ENCODE measurements at places on chromosomes 12 and 14.

DNA sequence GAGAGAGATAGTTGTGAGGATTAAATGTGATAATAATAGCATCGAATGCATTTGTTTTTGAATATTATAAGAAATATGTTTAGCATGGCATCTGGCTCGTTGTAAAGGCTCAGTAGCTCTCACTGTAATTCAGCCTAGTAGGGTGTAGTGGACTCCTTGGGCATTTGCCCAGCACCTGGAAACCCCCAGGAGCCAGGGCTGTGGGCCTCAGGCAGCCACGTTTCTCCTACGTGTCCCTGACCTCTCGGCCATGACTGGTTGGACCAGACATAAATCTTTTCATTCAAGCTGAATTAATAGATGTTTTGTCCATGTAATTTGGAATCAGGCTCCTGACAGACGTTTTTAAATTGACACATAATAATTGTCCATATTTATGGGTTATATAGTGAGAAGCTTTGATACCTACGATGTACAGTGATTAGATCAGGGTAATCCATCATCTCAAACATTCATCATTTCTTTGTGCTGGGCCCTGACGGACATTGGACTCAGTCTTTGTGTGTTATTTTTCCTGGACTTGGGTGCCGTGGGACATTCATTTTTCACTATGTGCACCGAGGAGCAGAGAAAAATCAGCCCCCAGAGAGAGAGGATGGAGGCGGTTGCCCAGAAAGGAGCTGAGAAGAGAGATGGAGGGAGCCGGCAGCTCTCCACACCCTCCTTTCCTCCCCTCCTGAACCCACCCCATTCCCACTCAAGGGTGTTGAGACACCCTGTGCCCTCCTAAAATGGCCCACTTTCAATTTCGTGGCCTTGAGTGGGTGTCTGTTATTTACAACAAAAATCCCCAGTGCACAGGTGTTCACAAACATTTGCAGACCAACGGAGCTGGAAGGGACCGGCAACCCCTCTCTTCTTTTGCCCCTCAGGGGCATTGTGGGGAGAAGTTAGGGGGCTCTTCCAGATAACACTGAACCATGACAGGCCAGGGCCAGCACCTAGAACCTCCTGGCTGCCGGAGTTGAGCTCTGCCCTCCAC, 296.4 kb downstream of the DPF3 start:
- no peak for DNase-seq

DNA sequence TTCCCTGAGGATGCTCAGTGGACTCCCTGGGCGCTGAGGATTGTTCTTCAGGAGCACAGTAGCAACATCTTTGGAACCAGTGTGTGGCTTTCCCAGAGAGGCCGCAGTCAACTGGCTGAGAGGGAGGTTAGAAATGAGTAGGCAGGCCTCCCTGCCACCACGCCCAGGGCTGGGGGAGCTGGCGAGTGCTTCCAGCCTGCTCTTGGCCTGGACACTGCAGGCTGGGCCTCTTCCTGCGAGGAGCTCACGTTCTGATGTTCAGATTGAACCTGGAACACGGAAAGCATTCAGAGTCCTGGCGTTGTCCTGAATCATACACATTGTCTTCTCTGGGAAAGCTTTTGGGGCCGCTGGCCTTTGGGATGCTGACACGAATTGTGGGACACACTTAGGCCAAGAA, 15.6 kb downstream of the TSPAN9 start:
- DNase-seq: no peak

- DNase-seq: no peak
These were observed 1.1 kb upstream of the HDAC7 start for GRCh38 chr12:47820631-47821345.

DNA sequence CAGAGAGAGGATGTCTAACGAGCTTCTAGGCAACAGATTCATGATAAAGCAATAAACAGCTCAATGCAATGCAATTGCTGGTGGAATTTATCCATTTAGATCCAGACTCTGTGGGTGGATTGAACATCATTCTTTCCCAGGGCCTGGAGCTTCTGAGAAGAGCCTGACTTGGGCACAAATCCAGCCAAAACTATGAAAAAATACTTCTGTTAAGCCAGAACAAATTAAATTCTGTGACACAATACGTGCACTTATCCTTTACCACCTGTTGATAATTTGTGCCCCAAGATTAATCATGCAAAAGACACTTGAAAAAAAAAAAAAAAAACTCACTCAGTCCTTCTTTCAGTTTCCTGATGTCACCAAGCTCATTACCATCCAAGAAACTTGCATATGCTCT, 446.0 kb upstream of the DCN start:
- no peak for DNase-seq

DNA sequence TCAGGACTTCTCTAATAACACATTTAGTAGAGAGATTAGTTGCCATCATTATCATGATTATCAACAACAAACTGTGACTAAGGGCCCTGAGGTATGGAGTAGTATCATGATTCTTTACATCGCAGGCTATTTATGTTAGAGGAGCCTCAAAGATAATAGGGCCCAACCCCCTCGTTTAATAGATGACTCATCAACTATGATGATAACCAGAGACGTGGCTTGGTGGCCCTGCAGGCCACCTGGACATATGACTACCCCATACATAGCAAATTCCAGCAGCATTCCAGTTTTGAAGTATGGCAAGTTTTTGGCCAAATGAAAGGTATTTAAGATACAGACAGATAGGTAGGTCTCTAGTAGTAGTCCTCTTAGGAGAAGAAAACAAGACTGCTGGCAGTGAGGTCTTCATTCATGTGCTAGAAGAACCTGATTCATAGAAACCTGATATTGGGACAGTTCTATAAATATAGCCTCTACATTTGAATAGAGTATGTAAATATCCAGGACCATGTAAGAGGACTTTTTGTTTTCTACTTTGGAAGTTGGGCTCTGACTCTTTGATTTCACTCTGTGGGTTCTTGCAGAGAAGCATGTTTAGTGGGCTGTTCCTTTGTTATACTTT, 5.6 kb downstream of the RIC8B start:
- peak; percentile 25 for DNase-seq

GRCh38 chr12:47078086-47078395, 1.4 kb upstream of the PCED1B start:
- no peak for DNase-seq

DNA sequence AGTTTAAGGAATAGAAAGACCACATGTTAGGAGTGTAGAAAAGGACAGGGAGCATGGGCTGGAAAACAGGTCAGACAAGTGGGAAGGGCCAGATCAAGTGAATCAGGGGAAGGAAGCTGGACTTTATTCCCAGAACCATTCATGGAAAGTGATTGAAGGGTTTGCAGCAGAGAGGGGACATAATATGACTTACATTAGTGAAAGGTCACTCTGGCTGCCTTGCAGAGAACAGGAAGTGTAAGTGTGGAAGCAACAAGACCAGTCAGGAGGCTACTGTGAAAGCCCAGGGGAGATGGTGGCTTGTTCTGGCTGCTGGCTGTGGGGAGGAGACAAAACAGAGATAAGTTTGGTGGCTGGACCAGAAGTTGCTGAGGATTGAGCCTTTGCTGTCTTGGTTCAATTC, 69.1 kb downstream of the VCPKMT start:
- no peak for DNase-seq

GRCh38 chr12:81492131-81492720, 266.9 kb downstream of the PPFIA2 start:
- no peak for DNase-seq

DNA sequence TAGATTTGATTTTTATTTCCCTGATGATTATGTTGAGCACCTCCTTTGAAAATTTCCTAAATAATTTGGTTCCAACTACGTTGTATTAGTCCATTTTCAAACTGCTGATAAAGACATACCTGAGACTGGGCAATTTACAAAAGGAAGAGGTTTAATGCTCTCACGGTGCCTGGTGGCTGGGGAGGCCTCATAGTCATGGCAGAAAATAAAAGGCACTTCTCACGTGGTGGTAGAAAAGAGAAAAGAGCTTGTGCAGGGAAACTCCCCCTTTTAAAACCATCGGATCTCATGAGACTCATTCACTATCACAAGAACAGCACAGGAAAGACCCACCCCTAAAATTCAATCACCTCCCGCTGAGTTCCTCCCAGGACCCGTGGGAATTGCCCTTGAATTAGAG, 372.3 kb downstream of the RPL10L start:
- DNase-seq: no peak

DNA sequence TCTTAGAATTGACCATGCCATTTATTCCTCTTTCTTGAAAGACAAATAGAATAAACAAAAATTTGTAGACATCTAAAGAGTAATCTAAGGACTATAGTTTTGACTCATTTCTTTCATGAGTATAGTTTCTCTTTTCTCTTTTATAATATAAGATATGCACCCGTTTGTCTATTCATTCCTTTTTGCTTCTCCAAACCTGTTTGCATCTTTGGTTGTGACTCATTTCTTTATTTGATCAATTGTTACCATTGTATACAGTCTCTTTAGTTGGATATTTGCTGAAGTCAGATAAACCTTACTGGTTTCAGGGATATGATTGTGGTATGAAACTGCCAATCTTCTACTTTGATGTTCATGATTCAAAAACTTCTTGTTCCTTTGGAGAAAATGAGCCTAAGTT, 268.7 kb downstream of the FBXL14 start:
- no peak for DNase-seq

DNA sequence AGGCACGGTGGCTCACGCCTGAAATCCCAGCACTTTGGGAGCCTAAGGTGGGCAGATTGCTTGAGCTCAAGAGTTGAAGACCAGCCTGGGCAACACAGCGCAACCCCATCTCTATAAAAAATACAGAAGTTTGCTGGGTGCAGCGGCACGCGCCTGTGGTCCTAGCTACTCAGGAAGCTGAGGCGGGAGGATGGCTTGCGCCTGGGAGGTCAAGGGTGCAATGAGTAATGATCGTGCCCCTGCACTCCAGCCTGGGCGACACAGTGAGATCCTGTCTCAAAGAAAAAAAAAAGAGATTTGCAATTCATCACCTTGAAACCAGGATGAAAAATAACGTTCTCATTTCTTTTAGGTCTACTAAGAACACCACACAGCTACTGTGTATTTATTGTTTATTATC, 4.0 kb downstream of the STX2 start:
- no peak for DNase-seq

DNA sequence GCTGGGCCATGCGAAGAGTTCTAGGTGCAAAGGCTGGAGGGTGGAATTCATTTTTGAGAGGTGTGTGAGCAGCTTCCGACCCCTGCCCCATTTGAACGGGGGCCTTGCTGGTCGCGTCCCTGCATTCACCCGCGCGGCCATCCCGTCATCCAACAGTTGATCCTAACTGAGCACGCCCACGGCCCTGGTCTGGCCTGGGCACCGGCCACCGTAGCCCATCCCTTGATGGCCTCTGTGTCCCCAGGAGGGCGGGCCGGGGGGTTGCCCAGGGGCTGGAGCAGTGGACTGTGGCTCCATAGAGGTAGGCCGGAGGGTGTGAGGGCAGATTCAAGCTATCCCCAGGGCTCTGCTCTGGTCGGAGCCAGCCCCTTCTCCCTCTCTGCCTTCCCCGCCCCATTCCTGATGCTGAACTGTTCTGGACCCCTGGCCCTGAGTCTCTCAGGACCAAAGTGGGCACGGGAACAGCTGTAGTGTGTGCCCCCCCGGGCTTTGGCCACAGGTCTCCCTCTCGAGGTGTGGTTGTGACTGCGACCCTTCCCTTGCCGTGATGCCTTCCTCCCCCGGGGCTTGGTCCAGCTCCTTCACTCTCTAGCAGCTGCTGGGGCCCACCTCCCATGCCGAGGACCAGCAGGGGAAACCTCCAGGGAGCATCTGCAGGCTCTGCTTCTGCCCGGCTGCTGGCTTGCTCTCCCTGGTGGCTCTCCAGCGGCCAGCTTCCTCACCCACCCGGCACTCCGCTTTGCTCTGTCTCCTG, 9.1 kb downstream of the MEG3 start:
- DNase-seq: no peak

DNA sequence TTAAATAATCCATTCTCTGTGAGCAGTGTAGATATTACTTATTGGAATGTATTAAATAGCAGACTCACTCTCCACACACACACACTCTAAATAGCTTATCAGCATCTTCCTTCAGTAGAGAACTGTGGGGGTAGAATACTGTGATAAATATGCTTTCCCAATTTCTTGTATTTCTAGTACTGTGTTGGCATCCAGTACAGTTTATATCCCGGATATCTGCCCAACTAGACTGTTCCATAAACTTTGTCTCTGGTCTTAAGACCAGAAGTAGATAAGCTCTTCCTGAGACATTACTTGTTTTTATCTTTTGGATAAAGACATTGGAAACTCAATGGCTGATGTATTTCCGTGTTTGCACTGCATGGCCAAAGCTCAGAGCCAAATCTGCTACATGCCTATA, 136.2 kb upstream of the PDZRN4 start:
- no peak for DNase-seq

DNA sequence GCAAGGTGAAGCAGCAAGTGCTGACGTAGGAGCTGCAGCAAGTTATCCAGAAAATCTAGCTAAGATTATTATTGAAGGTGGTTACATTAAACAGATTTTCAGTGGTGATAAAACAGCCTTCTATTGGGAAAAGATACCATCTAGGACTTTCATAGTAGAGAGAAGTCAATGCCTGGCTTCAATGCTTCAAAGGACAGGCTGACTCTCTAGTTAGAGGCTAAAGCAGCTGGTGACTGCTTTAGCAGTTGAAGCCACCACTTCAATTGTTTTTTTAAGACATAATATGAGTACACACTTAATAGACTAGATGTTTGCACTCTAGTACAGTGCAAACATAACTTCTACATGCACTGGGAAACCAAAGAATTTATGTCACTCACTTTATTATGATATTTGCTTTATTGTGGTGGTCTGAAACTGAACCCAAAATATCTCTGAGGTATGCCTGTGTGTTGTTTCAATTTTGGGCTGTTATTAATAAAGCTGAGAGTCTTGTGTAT, 1026.9 kb upstream of the FOXG1 start:
- DNase-seq: no peak

DNA sequence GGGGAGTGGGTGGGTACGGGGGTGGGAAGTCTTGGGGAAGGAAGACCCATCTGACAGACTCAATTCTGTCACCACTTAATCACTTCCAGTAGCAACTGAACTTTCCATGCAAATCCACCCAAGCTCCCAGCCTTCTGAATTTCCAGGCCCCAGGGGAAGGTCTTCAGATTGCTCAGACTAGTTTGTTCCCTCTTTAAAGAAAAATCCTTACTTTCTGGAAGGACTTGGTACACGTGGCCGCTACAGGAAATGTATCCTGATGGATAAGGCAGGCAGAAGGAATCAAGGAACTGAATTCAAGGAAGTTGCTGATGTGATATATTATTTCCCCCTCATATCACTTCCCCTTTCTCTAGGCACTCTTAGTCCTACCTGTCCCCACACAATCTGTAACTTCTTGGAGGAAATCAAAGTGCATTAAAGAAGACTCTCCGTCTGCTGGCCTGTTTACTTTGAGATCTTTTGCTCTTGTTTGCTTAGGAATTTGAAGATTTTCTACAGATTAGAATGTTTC, 6.4 kb downstream of the NFKBIA start:
- DNase-seq: no peak

GRCh38 chr12:58858030-58858429, 62.3 kb downstream of the LRIG3 start:
- no peak for DNase-seq

GRCh38 chr12:67433385-67434175, 164.4 kb downstream of the CAND1 start:
- DNase-seq: no peak

GRCh38 chr12:131010396-131011131, 56.9 kb downstream of the ADGRD1 start:
- DNase-seq: no peak
